ENCODE measurements at places on chromosomes 5 and 9. TPM values are rescaled to one million over a fixed set of nuclear protein-coding genes. Genes with fewer than 3 reads are reported as not detected.

DNA sequence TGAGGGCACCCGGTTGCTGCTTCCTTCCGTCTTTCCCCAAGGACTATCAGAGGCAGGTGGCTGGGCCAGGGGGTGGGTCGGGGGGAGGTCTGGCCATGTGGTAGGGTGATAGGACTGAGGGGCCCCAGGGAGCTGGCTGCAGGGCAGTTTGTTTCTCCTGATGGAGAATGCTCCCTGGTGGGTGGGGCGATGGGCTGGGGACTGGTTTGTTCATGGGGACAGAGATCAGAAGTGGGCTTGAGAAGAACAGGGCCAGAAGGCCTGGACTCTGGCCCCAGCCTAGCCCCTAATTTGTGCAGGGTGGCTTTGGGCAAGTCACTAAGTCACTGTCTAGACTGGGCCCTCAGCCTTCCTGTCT, 117.4 kb downstream of the RGS3 start:
- DNase-seq: no peak

DNA sequence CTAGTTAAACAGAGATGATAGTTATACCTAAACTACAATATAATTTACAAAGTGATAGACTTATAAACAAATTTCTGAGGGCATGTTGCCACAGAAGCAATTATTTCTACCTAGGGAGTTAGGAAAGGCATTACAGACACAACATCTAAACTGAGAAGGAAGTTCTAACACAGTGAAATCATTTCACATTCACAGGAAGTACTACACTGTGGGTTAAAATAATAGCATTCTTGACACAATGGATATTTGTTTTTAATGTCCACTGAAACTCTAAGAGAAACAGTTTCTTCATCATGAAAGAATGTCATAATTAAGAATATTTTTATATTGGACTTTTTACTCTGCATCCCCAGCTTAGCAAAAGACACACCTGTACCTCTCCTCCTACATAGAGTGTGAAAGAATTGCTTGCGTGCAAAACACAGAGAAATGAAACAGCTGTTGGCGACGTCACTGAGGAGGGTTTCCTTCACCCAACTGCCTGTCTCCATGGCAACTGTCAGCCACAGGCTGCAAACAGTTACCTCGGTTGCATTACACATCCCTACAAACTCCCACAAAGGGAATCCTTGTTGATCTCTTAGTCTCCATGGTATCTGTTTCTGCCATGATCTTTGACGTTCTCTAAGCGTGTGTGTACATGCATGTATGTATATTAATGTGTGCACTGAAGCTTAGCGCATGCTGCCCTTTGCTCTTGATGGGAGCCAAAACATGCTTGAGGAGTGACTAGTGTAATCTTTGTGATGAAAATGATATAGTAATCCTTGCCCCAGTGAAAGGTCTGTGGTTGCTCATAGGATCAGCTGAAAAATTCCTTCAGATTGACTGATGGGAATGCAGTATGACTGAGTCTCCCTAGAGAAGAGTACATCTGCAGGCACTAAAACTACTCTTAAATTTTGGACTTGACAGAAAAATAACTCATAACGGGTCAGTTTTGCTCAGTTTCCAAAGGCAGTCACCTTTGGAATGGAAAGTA, 168.5 kb downstream of the ACTL7B start:
- DNase-seq: no peak

- DNase-seq: no peak
These were observed 225.1 kb downstream of the DCP2 start for GRCh38 chr5:113201715-113202114.

DNA sequence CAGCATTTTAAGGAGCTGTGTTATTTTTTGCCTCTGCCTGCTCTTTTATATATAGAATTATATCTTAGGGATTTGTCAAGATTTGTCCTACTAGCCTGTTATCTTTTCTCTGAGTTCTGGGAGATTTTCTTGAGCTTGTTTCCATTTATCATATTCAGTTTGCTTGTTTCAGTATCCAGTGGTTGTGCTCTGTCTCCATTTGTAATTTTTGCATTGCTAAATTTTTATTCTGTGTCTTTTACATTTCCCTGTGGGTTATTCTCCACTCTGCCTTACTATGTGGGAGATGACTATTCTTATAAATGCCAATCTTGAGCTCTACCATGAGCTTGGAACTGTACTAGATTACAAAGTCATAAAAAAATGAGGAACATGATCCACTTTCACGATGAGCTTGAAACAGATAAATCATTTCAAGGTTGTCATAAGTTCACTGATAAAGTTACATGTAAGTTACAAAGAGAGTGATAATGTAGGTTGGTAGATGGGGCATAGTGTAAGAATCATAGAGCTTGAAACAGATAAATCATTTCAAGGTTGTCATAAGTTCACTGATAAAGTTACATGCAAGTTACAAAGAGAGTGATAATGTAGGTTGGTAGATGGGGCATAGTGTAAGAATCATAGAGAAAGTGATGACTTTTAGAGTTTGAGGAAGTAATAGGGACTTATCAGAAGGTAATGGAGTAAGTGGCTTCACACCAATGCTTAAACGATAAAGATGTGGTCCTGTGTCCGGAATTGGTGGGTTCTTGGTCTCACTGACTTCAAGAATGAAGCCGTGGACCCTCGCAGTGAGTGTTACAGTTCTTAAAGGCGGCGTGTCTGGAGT, 287.3 kb downstream of the ADGRV1 start:
- DNase-seq: no peak

DNA sequence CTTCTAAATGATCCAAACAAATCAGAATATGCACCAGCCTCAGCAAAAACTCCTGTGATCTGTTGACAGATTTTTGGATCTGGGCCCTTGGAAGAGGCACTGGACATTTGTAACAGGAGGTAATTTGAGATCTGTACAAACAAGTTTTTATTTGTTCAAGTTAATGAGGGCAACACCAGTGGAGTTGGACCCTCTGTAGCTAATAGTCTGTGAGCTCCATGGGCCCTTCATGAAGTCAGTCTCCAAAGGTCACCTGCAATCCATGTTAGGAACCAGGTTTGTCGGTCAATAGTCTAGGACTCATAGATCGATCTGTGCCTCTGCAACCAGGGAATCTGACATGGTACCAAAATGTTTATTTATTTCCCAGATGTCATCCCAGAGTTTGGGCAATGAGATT, 40.9 kb downstream of the PAM start:
- DNase-seq: no peak

GRCh38 chr5:22465177-22465576, 388.0 kb downstream of the CDH12 start:
- no peak for DNase-seq

- DNase-seq: no peak
These were observed 863.8 kb downstream of the TLE4 start for GRCh38 chr9:80435591-80435990.

DNA sequence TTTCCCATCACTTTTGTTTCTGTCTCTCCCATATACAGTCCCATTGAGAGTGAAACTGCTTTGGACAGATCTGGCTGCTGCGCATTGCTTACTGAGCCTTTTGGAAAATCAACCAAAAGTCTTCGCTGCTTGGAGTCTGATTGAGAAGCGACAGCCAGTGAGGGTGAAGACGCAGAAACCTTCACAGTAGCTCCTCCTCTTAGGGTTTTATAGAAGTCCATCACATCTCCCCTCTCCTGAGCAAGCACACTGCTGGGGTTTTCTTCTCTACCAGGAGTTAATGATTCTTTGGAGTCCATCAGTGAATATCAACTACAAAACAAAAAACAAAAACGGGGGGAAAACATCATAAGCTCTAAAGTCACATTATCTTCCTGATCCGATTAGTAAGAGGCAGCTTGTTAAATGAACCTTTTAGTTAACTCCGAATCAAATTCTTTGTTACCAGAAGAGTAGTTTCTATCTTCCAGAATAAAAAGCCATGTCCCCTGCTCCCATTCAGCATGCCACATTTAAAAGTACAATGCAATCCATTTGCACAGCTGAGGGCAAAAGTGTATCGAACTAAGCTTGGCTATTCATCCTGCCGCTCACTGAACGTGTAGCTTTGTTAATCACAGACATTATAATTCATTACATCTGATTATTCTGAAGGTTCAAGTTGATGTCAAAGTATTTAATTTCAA, 2.8 kb downstream of the NR3C1 start:
- DNase-seq: no peak

DNA sequence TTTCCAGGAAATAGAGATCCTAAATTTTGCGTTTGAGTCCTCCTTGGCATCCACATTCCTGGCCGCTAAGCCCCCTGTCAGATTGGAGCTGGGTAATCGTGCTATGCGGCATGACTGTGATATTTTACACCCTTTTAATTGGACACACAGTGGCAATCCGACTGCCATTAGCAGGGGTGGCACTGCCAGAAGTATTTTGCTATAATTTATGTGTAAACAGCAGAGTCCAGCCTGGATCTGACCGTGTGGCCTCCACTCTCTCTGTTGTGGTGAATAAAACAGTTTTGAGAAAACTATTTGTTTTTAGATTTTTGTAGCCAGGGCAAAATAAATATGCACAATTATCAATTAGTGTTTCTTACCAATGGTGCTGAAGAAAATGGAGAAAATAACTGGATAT, 281.0 kb upstream of the IRX2 start:
- no peak for DNase-seq

DNA sequence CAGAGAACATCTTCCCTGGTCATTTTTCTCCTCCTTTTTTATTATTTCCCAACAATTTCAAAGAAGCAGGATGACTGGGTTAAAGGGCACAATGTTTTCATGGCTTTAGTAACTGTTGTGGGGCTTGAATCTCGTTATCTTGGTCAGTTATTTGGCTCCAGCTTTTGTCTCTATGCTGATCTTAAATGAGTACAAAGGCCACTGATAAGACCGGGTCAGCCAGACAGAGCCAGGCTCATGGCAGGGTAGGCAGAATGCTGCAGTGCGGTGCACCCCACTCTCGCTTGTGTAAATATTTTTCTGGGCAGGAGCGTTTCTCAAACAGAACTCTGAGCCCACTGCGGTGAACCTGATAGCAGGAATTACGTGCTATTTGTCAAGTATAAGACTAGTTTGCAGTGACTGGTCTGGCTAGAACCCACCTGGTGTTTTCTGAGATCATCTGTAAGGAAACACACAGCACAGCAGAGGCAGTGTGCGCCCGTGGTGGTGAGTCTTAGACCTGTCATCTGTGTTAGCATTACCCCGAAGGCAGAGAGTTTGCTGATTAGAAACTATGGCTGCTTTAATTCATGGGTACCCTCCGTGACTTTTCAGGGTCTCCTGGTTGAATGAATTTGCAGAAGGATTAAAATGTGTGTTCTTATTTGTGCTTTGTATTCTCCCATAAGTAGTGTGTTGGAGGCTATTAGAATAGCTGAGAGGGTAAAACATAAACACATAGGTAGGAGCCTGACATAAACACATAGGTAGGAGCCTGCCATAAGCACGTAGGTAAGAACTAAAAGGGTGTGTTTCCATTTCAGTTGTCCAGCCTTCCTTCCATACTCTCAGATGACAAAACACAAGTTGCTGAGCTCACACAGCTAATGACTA, 158.6 kb upstream of the DMRT1 start:
- no peak for DNase-seq

- DNase-seq: no peak
These were observed 368.1 kb upstream of the CTNND2 start for GRCh38 chr5:12272389-12272788.

- DNase-seq: no peak
These were observed 476 bp upstream of the DTWD2 start for GRCh38 chr5:118988866-118989180.

DNA sequence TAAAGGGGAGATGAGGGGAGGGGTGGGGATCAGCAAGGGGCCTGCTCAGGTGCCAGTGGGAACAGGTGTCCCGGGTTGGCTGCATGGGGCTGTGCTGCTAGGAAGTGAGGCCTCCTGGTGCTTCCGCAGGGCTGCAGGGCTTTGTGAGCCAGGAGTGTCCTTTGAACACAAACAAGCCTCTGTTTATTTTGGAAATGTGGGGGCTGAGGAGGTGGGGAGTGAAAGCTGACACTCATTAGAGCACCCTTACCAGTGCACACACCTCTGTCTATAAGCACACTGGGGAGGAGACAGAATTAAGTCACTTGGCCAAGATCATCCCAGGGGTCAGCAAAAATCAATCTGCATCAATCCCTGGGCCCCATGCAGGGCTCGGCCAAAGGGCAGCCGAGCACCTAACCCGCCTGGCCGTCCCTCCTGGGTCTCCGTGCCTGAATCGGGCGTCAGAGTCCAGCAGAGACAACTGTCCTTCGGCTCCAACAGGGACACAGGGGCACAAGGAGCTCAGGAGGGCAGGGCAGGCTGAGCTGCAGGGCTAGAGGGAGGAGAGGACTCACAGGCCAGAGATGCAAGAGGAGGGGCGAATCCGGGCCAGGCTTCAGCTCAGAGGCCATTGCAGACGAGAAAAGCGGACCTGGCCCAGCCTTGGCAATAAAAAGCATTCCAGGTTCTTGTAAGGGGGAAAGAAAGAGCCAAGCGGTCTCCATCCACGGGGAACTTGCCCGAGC, 99.8 kb downstream of the VAV2 start:
- DNase-seq: no peak

DNA sequence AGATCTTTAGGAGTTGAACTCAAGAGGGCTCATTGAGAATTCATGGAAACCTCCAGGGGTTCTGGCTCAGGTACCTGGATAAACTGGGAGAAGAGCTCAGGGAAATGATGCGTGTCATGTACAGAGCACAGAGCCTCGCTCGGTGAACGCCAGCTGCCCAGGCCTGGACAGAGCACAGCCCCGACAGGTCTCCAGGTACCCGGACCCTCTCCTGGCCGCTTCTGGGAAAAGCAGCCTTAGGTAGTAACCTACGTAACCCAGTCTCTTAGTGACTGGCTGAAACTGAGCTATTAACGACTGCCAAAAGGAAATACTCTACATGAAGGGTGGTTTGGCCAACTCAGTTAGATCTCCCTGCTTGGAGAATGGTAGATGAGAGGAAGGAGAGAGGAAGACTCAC, 157.4 kb downstream of the TTLL11 start:
- DNase-seq: no peak

Gene LPAR1
- 1.2 TPM for total RNA-seq

Gene PRR16
- total RNA-seq: 1.1 TPM

Gene SPINK6
- total RNA-seq: 0.52 TPM

Gene TNC
- not detected for total RNA-seq

Gene CCDC152
- total RNA-seq: not detected

Gene LTC4S
- total RNA-seq: 0.87 TPM

Gene SLC1A1
- total RNA-seq: 0.10 TPM

Gene STK32A
- 0.32 TPM for total RNA-seq

Gene SOX30
- not detected for total RNA-seq

Gene GPRIN1
- 2.0 TPM for total RNA-seq
